ENCODE measurements at places on chromosomes 11 and 22.

GRCh38 chr11:130448416-130449309, at the start of gene ADAMTS15:
Gene ADAMTS15, plus strand, starts transcription at chr11:130448645. Its CDS starts 329 bp downstream, at chr11:130448974.
- DNase-seq = no peak

DNA sequence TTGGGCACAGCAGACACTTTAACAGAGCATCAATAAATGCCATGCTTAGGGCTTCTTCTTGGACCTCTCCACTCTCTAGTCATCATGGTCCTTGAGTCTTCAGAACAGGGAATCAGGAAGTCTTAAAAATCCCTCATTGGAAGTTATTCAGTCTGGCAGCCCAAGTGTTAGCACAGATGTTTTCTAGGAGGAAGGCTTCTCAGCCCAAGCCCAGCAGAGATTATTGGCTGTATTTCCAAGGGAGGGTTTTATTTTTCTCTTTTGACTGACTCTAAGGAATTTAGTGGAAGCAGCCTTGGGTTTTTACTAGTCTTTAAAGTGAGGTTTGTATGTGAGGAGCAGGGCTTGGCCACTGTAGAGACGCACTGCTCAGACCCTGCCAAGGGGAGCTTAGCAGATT, 41.9 kb downstream of the CEP164 start:
- no peak for DNase-seq

DNA sequence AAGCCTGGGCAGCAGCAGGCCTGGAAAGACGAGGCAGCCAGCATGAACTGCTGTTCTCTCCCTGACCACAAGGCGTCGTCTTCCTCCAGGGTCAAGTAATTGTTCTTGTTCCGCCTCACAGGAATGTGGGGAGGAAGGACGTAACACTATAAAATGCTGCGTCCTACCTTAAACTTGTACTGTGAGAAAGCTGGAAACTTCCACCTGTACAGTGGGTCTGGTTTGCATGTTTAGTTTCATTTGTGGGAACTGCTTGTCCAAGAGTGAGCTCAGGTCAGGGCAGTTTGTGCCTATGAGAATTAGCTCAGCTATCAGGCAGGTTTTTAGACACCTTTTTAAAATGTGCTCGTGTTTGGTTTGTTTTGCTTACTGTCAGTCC, 55.2 kb downstream of the PANX1 start:
- DNase-seq = no peak

DNA sequence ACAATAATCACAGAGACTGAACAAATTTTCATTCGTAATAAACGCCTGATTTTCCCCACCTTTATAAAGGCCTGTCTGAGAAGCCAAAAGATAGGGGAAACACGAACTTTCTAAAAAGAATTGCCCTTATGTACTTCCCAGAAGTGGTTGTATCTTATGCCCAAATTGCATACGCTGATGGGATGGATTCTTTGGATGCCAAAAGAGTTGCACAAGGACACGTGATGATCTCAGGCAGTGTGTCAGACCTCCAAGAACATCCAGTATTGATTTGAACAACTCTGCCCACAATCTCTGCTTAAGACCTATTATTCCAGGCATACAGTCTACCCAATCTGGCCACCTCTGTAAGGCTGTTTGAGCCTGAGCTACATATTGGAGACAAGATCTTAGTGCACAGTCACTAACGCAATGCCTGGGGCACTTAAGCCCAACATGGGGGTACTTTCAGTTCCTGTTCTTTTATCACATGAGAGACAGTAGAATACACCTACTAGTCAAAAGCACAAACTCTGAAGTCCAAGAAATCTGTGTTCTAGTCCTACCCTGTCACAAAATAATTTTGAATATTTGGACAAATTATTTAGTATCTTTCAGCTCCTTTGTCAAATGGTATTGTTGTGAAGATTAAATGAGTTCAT, 38.9 kb downstream of the OR10A6 start:
- DNase-seq = no peak

- DNase-seq = no peak
Measured at GRCh38 chr22:38137876-38138687, 27.6 kb upstream of the BAIAP2L2 start.

GRCh38 chr11:94583213-94583865, 16.2 kb downstream of the PIWIL4 start:
- no peak for DNase-seq

All from effector memory CD4-positive, alpha-beta T cell (primary cell).